ENCODE measurements at places on chromosomes 12 and 14.

GRCh38 chr12:54300225-54300731, 537 bp downstream of the NFE2 start:
- no peak for DNase-seq

- DNase-seq: no peak
These were observed 2.8 kb upstream of the CD4 start for GRCh38 chr12:6786416-6787094.

GRCh38 chr14:104604458-104605449, at the start of gene TMEM179:
Gene TMEM179, minus strand, starts transcription at chr14:104604772. Its CDS starts 31 bp downstream, at chr14:104604741.
- peak; percentile 76 for DNase-seq

- DNase-seq: no peak
These were observed 72.5 kb upstream of the FBXO21 start for GRCh38 chr12:117262749-117263148.

DNA sequence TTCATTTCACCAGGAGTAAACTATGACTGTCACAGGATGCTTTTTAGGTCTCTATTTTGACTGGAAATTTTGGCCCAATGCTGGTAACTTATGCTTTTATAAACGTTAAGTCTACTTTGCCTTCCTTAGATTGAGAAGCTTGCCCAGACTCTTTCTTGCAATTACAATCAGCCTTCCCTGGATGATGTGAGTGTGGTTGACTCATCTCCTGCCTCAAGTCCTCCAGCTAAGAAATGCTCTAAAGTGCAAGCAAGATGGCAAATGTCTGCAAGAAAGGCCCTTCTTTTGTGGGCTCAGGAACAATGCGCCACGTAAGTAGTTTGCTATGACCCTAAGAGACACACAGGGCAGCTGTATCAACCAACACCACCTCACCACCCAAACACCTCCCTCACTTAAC, 96.9 kb downstream of the SYNE2 start:
- no peak for DNase-seq

GRCh38 chr14:83133981-83134645, 1600.5 kb upstream of the SEL1L start:
- no peak for DNase-seq

DNA sequence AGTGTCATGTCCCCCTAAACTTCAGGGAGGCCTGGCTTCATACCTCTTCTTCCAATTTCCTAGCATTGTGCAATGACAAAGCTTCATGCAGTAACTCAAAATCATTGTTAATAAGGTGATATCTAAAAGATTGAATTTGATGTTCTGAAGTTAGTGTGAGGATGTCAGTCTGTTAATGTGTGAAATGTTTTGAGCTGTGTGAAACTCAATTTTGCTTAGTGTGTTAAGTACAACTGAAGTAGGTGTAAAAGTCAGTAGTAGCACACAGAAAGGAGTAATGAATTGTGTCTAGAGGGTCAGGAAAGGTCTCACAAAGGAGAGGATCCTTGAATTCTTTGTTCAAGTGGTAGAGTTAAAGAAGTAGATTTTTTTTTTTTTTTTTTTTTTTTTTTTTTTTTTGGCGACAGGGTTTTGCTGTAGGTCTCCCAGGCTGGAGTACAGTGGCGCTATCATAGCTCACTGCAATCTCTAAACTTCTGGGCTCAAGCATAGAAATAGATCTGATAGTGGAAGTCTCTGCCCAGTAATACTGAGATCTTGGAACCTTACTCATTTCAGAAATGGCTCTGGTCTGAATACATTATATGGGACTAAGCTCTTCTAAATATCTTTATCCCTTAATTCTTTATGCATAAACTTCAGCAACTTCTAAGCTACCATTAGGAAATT, 63.9 kb downstream of the FUT8 start:
- DNase-seq: no peak

DNA sequence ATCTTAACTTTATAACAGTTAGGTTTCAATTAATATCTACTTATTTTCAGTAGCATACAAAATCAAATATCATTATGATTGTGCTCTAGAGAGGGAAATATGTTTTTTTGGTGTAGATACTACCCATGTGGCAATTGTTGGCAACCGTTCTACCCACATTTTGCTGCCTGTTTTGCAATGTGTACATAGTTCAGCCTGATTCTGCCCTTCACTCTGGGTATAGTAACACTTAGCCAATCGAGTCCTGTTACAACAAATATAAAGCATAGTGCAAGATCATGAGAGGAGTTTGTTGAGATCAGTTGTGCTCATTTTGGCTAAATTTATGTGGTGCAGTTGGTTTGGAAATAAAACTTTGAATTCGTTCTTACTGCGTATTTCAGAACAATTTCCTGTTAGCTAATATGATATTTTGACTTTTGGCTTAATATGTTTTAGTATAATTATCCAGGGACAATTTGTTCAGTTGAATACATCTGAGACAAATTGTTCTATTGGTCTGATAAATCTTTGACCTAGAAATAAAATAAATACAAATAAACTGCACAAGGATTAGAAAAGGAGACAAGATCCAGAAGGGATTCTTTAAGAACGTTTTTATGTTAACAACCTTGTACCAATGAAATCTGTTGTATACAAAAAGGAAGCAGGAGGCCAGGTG, 76.9 kb downstream of the ATF7IP start:
- DNase-seq: no peak

GRCh38 chr12:43501703-43502102, 50.3 kb downstream of the ADAMTS20 start:
- no peak for DNase-seq

GRCh38 chr12:110077800-110078199, 29.5 kb upstream of the C12orf76 start:
- DNase-seq: no peak

DNA sequence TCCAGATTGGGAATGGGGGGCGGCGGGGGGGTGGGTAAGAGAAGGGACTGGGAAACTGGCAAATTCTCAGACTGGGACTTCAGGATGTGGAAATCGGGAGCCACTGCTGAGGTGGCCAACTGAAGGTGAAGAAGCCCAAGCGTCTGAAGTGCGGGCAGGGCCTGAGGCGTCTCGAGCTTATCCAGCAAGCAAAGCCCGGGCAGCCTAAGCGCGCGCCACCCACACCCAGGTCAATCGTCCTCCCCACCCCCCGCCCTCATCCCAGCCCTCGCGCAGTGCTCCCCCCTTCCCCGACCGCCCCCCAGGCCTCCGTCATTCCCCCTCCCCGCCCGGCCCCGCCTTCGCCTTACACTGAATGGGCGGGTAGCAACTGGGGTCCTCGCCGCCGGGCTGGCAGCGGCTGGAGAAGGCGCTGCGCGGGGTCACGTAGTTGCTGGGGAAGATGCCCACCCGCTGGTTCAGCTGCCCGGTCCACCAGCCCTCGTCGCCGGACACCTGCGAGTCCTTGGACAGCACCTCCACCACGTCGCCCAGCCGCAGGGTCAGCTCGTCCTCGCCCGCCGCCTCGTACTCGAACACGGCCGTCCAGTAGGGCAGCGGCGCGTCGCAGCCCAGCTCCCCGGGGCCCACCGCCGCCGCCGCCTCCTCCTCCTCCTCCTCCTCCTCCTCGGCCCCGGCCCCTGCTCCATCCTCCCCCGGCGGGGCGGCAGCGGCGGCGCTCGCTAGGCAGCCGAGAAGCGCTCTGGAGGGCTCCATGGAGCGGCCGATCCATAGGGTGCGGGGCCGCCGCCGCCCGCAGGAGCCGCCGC, 693 bp downstream of the MAP3K9 start:
- peak; percentile 49 for DNase-seq

Data from progenitor cell of endocrine pancreas (in vitro differentiated cells).